ENCODE measurements at places on chromosomes 16 and 17. TPM values are rescaled to one million over a fixed set of nuclear protein-coding genes. Genes with fewer than 3 reads are reported as not detected.

C17orf100 gene
- 2.8 TPM for total RNA-seq

CHP2 gene
- not detected for total RNA-seq

KLHL10 gene
- not detected for total RNA-seq

PRDM7 gene
- not detected for total RNA-seq

FAHD1 gene
- 34.6 TPM for total RNA-seq

OGFOD3 gene
- total RNA-seq: 53.9 TPM

BMERB1 gene
- 80.0 TPM for total RNA-seq

TBC1D26 gene
- total RNA-seq: 0.05 TPM

C16orf54 gene
- 0.18 TPM for total RNA-seq

HIC1 gene
- 1.4 TPM for total RNA-seq

PRCD gene
- 0.54 TPM for total RNA-seq

VPS35L gene
- total RNA-seq: 124 TPM

CDRT4 gene
- total RNA-seq: 2.8 TPM

SULT1A2 gene
- not detected for total RNA-seq

ERN2 gene
- total RNA-seq: not detected

GRIN2A gene
- total RNA-seq: 12.3 TPM

TOP2A gene
- 230 TPM for total RNA-seq

TM4SF5 gene
- total RNA-seq: not detected

TMEM208 gene
- total RNA-seq: 25.6 TPM

All from Panc1 (cell line).